ENCODE measurements at places on chromosomes 5 and 9. TPM values are rescaled to one million over a fixed set of nuclear protein-coding genes. Genes with fewer than 3 reads are reported as not detected.

DNA sequence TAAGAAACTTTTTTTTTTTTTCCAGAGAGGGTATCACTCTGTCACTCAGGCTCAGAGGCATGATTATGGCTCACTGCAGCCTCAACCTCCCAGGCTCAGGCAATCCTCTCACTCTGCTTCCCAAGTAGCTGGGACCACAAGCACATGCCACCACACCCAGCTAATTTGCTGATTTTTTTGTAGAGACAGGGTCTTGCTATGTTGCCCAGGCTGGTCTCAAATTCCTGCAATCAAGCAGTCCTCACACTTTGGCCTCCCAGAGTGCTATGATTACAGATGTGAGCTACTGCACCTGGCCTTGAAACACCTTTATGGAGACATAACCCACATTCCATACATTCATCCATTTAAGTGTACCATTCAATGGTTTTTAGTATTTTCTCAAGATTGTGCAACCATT, 23.7 kb upstream of the CCDC180 start:
- no peaks in the 10 kb centered on the region for H3K27me3 ChIP-seq
- H3K36me3 ChIP-seq, result peaks cover 51% of the 10 kb centered on the region
- no peak overlapping the region for H3K4me3 ChIP-seq
- no peak for DNase-seq
- H3K4me1 ChIP-seq, result no peaks in the 10 kb centered on the region
- no peak overlapping the region for H3K27ac ChIP-seq

DNA sequence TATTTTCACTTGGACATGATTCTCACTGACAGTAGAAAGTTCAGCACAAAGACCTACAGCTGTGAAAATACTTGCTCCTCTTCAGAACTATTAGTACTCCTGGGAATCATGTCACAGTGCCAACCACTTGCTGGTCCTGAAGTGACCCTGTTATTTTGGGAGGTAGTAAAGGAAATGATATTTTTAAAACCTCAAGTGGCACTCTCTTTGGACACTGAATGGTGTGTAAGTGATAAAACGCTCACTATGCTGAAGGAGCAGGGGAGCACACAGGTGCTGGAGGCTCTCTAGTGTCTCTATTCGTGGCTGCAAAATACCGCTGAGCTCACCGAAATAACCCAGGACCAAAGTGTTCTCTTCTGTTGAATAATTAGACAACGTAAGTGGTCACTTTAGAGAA, 76.9 kb upstream of the SPATA31D4 start:
- H3K27me3 ChIP-seq, result peaks cover 6% of the 10 kb centered on the region
- no peak for DNase-seq
- no peaks in the 10 kb centered on the region for H3K4me1 ChIP-seq
- no peak overlapping the region for H3K4me3 ChIP-seq
- no peaks in the 10 kb centered on the region for H3K36me3 ChIP-seq

DNA sequence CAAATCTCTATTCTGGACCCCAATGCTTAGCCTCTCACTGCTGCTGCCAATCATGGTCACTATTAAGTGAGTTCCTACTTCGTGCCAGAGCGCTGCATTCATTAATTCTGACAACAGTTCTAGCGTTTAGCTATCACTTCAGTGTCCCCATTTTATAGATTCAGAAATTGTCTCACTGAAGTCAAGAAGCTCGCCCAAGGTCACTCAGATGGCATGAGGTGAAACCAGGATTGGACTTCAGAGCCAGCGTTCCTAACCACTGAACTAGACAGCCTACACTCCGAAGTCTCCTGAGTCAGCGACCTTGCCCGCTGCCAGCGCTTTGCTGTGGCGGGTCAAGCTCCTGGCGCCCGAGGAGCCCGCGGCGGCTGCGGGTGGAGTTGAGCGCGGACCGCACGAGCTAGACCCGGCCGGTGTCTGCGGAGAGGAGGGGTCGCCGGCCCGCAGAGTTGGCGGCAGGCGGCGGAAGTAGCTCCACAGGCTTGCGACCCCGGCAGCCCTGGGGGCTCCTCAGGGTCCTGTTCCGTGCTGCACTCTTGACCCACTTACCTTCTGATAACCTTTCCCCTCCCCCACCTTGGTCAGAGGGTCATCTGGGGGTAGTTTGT, 2.1 kb upstream of the GABRB2 start:
- H3K27ac ChIP-seq, result no peak overlapping the region
- peaks cover 17% of the 10 kb centered on the region for H3K4me1 ChIP-seq
- no peak overlapping the region for H3K4me3 ChIP-seq
- DNase-seq, result no peak
- H3K27me3 ChIP-seq, result peaks cover 66% of the 10 kb centered on the region

The SLC6A19 gene
- polyA plus RNA-seq, result not detected
